ENCODE measurements at places on chromosomes 2 and 18.

DNA sequence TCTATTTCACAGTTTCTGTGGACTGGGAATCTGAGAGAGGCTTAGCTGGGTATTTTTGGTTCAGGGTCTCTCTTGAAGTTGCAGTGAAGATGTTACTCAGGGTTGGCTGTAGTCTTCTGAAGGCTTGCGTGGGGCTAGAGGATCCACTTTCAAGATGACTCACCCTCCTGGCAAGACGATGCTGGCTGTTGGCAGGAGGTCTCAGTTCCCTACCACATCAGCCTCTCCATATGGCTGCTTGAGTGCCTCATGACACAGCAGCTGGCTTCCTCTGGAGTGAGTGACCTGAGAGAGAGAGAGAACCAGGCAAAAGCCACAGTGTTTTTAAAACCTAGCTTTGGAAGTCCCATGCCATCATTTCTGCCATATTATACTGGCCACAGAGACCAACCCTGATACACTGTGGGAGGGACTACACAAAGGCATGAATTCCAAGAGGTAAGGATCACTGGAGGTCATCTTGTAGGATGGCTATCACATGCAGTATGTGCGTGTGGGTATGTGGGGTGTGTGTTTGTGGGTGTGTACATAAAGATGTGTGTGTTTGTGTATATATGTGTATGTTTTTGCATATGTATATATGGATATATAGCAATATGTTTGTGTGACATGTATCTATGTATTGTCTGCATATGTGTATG, 25.1 kb downstream of the DNPEP start:
- no peak for DNase-seq

- DNase-seq = no peak
These were observed 82.6 kb upstream of the GLI2 start for GRCh38 chr2:120653046-120653445.

- no peak for DNase-seq
These were observed 268.8 kb downstream of the CYP26B1 start for GRCh38 chr2:71878626-71879508.

GRCh38 chr2:47641366-47641765, 141.6 kb upstream of the MSH6 start:
- no peak for DNase-seq

DNA sequence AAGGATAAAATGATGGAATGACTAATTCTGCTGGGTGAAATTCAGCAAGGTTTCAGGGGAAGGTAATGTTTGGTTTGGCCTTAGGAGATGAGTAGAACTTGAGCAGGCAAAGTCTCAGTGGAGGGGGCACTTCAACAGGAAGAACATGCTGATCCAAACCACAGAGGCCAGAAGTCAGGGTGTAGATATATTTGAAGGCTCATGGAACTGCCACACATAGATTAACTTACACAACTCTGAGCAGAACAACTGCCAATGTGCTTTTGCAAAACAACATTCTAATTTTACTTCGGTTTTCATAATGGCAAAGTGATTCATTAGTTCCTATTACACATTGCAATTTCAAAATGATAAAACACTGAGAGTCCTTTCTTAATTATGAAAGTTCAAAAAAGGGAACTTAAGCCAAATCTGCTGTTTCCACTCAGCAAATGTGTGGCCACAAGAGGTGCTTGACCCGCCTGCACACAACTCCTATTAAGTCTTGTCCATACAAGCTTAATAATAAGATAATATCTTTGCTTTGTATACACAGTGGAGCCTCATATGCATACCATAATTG, 284.8 kb downstream of the MREG start:
- no peak for DNase-seq

- no peak for DNase-seq
These were observed 8.7 kb downstream of the PIKFYVE start for GRCh38 chr2:208274748-208275147.

DNA sequence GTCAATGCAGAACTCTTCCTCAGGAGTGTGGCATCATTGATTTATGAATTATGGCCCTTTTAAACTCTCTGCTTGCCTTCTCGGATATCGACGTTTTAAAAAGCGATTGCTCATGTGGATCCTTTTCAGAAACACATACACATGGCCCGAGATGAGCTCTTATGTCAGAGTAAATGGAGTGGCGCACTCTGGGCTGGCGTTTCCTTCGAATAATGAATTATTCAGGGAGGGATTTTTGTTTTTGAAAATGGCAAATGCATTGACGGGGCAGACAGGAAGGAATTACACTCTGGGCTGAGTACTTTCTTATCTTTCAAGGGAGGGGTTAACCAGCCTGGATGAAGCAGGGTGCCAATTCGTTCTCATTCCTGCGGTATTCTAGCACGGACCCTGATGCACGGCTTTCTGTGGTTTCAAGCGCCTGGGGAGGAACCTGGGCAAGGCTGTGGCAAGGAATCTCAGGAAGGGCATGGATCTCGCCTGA, 142.7 kb downstream of the PRKCE start:
- DNase-seq = no peak

- no peak for DNase-seq
These were observed 29.4 kb upstream of the FN1 start for GRCh38 chr2:215465256-215465655.

DNA sequence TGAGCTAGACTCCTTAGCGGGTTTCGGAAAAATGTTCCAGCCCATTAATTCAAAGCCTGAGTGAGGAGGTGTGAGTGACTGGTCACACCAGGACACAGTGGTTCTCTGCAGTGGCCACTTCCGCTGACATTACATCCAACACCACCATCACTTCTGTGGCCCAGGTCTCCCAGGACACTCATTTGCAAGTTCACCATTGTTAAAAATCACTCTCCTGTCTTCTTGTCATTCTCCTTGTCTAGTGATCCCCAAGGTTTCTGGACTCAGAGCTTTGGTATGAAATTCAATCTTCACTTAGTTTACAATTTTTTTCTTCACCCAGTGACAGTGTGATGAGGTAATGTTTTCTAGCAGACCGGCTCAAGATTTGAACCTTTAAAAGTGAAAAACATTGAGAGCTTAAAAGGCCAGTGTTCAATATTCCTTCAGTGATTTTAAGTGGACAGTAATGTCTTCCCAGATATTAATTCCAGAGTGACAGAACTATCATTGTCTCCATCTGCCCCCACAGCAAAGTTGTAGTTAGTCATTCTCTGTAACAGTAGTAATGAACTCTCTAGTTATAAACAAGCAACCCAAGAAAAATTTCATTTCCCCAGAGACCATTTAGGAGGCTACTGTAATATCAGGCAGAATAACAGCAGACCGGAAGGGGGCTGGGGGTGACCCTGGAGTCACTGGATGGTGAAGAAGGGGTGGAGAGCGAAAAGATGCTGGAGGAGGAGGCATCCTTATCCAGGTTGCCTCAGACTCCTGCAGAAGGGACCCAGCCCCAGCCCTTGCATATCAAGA, 164.9 kb downstream of the GFPT1 start:
- DNase-seq = no peak

DNA sequence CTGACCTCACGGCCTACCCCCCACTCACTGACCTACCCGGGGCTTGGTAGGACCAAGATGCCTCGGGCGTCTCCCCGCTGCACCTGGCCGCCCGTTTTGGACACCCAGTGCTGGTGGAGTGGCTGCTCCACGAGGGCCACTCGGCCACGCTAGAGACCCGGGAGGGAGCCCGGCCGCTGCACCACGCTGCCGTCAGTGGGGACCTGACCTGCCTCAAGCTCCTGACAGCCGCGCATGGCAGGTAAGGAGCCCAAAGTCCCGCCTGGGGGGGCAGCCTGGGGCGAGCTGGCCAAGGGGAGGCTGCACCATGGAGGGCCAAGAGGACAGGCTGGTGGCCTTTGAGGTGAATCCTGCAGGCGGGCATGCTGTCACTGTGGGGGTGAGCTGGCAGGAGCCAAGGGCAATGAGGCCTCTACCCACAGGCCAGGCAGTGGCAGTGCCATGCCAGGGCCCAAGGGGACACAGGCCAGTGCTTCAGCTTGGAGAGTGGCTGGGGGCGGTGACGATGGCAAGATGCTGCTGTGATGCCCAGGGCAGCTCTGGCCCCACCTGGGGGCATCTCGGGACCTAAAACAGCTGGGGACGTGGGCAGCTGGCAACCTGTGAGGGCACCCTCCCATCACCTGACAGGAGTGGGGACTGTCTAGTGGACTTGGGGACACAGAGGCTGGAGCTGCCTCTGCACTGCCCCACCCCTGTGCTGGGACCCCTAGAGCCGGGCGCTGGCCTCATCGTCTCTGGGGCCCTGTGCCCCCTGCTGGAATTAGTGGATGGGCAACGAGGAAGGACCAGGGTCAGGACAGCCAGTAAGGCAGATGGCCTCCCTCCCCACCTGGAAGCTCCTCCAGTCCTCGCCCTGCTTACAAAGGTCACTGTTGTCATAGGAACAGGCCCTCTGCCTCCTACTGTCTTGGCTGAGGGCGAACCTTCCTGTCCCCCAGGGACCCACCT, 2.0 kb downstream of the ESPNL start:
- no peak for DNase-seq

- DNase-seq = peak; percentile 88
These were observed 138.1 kb downstream of the PTGR3 start for GRCh38 chr18:75070625-75071483.

DNA sequence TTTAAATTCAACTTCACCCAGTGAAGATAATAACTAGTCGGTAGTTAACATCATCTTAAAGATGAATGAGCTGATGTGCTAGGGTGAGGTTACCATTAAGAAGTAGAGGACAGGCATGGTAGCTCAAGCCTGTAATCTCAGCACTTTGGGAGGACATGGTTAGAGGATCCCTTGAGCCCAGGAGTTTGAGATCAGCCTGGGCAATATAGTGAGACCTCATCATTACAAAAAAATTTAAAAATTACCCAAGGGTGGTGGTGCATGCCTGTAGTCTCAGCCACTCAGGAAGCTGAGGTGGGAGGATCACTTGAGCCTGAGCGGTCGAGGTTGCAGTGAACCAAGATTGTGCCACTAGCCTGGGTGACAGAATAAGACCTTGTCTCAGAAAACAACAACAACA, 4.7 kb downstream of the GALNT5 start:
- DNase-seq = no peak

DNA sequence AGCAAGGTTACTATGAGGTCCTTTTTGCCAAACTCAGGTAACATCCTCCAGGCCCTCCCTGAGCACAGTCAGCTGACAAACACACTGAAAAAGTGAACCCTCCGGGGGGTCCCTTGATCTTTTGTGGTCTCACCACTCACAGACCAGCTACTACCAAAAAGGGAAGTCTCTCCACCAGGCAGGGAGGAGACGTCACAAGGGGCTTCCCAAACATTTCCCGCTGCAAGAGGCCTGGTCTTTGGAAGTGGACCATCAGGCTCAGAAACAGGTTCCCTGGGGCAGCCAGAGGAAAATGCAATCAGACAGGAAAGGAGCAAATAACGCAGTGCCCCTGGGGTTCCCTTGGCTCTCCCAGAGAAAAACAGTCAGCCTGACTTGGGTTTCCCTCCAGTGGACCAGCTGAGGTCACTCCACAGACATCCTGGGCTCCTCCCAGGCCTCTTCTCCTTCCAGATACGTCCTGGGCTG, 38.7 kb upstream of the POMC start:
- no peak for DNase-seq

- no peak for DNase-seq
These were observed 74.8 kb upstream of the ADAM23 start for GRCh38 chr2:206368484-206368883.

DNA sequence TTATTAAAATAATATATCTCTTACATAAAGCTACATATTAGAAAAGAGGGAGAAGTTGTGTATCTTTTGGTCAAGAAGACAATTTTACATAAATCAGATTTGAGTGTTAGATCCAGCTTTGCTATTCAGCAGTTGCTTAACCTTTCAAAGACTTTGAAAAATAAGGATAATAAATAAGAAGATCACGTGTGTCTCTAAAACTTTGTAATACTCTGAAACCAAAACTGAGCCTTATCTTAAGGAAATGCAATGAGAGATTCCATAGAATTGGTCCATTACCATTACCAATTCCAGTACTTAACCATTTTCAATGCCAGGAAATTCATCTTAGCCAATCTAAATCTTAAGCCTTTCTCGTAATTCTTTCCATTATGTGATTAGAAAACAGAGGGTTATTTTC, 89.2 kb upstream of the COL5A2 start:
- DNase-seq = no peak

GRCh38 chr2:26986576-26986975, 16.1 kb downstream of the MAPRE3 start:
- no peak for DNase-seq

- peak; percentile 94 for DNase-seq
These were observed at the start of gene SLC35F5 for GRCh38 chr2:113756355-113757137. Gene SLC35F5, minus strand, starts transcription at chr2:113756642. Its CDS starts 233 bp downstream, at chr2:113756409.

GRCh38 chr2:138219961-138220360, 255.7 kb downstream of the HNMT start:
- DNase-seq = no peak

DNA sequence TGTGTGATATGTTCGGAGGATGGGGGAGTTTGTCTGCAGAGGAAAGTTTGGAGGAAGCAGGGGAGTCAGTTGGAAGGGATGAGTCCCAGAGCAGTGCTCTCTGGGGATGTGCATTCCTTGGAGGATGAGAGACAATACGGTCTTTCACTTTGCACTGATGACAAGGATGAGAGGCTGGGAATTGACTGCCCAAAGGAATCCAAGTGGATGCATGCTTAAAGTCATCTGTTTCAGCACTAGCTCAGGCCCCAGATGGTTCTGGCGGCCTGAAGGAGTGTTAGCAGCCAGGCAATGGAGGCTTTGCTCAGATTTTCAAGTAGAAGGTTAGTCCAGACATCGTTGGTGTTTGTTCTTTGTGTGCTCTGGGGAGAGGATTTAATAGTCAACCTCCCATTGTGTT, 100.2 kb downstream of the CRIM1 start:
- no peak for DNase-seq

DNA sequence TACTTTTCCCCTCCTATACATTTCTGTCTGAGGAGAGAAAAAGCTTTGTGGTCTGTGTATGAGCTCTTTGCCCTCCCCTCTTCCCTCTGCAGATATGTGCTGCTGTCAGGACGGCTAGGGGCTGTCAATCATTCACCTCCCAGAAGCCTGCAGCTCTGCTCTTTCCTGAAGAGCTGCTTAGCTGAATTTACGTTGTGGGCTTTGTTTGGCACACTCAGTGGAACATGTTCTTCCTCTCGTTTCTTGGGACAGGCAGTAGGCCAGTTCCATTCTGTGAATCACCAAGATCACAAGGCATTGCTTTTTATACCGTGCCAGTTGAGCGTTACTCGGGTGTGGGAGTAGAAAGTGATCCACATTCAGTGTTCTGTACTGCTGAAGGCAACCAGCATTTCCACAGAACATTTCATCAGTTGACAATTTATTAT, 136.7 kb downstream of the LAMA3 start:
- no peak for DNase-seq

DNA sequence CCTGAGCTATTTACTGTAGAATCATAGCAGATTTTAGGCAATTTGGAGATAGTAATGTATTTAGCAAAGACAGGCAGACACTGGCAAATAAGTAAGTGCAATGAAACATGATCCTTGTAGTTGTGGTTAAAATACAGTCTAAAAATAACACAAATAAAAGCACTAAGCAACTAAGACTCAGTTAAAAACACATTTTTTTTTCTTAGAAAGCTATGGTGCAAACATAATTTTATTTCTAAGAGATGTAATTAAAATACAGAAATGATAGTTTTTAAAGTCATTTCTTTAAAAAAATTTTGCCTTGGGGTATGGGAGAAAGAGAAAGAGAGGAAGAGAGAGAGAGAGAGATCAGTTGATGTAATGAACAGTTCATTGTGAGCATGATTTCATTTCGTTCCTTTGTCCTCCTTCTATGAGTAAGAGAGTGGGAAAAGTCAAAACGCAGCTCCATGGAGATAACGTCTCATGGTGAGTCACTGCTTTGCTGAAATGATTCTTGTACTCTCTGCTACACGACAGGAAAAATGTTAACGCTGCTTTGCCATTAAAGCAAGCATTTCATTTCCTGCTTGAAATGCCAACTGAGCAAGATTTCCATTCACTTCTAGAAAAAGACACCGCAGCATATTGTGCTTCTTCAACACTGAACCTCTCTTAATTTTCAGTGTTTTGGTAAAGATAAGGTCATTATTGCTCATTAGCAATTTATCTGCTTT, 61.3 kb upstream of the PGAP1 start:
- DNase-seq = no peak
